NCI-H1105 (cell line): ENCODE measurements at places on chromosomes 4 and X.

DNA sequence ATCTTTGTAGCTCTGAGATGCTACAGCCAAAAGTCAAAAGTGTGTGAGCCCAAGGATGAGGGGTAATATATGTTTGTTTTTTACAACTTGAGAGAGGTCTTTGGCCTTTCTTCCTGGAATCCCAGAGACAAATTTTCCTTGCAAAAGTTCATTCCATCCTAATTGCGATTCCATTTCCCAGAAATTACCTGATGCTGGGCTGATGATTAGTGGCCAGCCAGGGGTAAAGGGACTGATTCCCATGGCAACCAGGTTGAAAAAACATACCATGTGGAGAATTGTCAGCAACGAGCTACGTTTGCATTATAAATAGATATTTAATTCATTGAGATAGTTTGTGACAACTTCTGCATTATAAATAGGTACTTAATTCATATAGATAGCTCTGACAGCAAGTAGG is 17.8 kb downstream of the IGSF1 start:
- no peak for DNase-seq

- no peak for DNase-seq
Observed at GRCh38 chr4:113435893-113436292, 325.6 kb downstream of the CAMK2D start.

DNA sequence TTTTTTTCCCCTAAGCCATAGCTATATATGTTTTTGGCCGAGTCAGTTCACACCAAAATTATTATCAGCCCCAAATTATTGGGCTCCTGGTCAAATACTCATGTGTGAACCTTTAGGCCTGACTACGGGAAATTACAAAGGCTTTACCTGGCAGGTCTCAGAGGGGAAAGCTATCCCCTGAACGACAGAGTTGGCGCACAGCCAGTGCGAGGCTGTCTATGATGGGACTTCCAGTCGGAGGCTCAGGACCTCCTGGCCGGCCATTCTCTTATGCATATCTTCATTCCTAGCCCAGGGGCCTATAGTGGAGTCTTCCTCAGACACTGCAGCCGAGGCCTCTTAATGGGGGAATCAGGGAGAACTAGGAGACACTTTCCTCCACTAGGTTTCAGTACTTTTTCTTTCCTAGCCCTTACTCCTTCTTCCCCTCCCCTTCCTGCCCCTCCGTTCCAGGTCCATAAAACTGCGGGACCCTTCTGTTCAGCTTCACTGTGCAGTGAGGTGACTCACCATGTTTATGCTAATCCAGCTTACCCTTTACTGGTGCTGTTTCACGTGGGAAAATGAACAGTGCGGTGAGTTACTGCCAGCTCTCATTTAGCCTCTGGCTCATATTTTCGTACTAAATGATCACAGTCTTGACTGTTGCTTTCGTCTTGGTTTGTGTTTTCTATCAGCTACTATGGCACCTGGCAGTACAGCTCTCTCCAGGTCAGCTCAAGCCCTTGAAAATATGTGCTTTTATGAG is 533.9 kb downstream of the FSTL5 start:
- DNase-seq = no peak

DNA sequence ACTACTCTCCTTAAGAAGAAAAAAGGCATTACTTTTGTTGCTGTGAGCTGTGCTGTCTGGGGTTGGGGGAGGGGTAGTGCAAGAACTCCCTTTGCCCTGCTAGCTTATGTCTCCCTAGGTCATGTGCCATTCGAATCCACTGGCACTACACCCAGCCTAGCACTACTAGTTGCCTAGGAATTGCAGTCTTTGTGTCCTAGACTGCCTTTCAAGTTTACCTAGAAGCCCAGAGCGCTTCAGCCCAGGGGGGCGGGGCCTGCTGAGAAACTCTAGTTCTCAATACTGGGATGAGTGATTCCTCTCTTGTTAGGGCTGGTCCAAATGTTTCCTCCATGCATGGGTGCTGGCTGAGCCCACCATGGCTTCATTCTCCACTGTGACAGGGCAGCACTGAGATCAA is 1011.5 kb downstream of the PCDH19 start:
- no peak for DNase-seq

DNA sequence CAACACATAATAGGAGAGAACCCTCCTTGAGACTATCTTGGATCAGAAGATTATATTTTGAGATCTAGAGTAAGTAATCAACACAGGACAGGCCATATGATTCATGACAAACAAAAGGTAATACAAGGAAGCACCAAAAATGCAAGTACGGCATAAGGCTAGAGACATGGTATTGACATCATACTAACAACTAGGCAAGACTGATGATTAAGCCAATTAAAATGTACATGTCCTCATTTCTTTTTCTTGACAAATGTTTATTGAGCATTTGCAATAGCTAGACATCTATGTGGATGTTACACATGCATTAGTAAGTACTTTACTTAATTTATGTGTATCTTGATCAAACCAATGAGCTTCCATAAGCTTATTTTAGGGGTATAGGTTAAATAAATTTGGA is 695.7 kb upstream of the GALNTL6 start:
- no peak for DNase-seq

DNA sequence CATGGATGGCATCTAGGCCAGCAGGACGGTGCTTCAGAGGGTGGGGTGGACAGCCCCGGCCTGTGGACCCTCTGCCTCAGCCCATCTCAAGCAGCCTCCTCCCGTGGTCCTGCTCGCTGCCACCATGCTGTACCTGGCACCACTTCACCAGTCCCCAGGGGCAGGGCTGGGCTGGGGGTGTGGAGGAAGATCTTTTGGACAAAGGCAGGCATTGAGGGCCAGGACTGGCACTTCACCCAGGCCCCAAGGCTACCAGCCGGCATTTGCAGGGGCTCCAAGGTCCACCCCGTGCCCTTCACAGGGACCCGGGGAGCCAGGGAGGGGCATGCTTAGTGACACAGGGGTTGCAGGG is 713 bp downstream of the PLXNB3 start:
- DNase-seq = no peak

- DNase-seq = no peak
Observed at GRCh38 chr4:80423553-80424224, 88.2 kb downstream of the CFAP299 start.

DNA sequence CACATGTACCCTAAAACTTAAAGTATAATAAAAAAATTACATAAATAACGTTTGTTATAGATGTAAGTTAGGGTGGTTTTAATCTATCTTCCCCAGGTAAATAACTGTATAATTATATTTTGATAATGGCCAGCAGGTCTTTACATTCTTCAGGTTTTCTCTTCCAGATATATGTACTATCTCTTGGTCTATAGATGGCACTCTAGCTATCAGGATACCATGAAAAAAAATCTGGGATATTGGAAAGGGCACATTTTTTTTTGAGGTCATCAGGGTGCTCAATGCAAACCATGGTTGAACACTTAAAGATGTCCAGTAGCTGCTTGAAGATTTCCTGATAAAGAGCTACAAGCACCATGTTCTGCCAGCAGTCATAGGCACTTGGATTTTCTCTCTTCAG is 15.6 kb upstream of the ADH4 start:
- DNase-seq = no peak

GRCh38 chrX:131239057-131239456 is 50.0 kb downstream of the IGSF1 start:
- DNase-seq = no peak

DNA sequence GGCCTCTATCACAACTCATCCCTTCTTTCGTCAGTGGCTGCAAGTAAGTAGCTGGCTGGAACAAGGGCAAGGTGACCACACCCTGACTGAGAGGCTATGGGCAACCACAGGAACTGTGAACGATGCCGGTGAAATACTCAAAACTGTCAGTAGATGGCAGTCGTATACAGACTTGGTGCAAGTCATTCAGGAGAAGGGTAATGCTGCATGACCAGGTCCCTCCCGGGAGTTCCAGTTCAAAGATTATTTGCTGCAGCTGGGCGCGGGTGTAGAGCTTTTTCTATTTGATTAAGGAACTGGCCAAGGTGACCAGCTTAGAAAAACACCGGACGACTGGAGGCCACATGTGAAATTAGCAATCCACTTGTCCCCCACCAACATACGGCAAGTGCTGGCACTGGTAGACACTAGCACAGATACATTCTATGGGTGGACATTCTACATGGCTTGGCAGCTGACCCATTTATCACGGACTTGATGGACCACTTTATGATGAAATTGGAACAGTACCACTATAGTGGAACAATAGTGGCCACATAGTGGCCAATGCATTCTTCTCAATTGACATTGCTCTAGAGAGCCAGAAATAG is 726.6 kb downstream of the TRAM1L1 start:
- DNase-seq = no peak

DNA sequence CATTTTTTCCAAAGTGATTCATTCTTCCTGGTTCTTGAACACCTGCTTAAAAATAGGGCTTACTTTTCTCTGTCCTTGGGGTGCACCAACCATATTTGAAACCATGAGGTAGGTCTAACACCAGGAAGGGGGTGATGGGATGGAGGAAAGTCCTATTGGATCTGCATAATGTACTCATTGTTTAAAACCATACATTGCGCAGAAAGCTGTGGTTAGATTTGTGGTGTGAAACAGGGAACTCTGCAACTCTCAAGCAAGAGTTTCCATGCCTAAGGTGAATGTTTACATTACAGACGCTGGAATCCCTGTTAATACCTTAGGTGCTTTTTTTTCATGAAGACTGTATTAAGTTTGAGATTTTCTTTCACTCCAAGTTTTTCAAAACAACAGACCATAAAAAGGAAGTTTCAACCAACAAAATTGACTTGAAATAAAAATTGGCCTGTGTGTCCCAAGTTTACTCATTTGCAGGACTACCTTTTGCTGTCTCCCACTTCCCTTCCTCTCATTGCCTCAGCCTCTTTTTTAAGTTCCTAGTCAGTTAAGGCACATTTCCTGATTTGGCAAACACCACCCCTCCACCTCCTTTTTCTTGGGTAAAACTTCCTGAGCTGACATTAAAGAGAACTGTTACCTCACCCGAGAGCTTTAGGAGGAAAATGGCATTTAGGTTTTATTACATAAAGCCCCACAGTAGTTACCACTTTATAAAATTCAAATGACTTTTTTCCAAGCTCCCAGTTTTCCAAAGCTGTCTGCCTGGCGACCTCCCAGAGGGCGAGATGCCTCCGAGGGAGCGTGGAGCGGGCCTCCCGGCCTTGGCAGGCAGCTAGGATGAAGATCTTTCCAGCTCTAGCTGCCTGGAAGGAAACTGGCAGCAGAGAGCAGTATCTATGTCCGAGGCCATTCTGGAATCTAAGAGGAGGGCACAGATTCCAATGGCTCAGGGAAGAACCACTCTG is 47.9 kb upstream of the RBPJ start:
- no peak for DNase-seq

GRCh38 chr4:124591637-124592036 is 120.9 kb downstream of the ANKRD50 start:
- no peak for DNase-seq

DNA sequence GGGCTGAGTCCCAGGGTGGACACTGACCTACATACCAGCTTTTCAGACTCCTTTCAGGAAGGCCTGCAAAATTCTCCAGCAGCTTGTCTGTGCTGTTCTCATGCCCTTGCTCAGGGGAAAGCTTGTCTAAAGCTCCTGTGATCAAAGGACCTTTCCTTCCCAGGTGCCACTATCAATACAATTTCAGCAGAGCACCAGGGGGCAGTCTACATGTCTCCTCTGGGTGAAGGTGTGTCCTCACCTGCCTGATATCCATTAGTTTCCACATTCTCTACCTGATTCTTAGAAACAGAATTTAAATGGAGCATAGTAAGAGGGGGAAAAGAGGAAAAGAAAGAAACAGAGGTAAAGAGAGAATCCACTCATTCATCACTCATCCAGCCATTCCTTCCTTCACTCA is 114.2 kb downstream of the PPARGC1A start:
- DNase-seq = no peak

DNA sequence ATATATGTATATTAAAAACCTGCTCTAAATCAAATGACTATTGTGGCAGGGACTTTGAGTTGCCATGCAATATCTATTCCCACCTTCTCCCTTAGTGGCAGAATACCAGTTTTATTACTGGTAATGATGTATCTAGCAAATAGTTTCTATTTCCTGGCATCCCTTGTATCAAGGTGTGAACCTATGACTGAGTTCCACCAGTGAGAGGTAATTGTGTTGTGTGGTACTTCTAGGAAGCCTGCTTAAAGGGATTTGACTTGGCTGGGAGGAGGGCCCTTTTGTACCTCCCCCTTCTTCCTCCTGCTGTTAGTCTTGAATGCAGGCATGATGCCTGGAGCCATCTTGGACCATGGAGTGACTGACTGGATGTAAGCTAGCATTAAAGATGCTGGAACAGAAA is 65.4 kb upstream of the DYNLT3 start:
- DNase-seq = no peak

DNA sequence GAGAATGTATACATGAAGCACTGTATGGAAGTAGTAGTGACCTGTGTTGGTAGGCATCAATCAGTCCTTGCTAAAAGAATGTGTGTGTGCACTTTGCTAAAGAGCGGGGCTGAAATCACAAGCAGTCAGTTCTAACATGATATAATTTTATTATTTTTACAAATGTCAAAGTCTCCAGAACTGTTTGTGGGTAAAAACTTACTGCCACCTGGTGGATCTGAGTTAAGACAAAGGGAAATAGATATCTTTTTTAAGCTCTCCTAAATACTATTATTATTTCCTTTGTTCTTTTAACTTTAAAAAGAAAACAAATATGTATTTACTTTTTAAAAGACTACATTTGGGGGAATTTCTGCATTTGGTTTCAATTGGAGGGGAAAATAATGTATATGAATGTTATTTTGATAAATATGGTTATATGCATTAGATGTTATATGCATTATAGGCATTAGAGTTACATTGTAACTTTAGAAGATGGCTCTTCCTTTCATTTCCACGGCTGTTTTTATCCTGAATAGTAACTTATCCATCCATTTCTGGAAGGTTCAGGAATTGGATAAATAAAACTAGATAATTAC is 7.8 kb upstream of the CLOCK start:
- DNase-seq = no peak

DNA sequence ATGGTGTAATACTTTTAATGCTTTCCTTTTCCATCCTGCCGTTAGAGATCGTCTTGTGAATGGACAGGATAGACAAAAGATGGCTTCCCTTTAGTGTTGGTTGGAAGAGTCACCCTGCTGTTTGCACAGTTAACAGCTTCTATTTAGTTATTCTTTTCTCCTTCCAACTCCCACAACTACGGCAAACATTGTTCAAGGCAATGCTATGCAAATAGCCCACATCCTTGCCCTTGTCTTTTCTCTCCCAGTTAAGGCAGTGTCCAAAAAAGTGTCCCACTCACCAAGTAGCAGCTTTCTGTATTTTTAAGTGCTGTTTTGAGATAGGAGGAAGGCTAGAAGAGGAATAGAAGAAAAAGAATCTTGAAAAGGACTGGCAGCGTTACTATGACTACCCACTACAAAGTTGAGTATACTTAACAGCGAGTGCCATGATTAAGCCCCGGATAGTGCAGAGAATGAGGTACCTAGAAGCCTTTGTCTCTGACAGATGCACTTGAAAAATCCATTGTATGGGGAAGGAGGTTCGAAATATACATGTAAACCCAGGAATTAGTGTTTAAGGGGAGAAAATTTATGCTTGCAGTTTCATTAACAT is 12.1 kb upstream of the RUFY3 start:
- no peak for DNase-seq
